ENCODE measurements at places on chromosomes 6 and 20. TPM values are rescaled to one million over a fixed set of nuclear protein-coding genes. Genes with fewer than 3 reads are reported as not detected.

- H3K27me3 ChIP-seq: no peaks in the 10 kb centered on the region
- H3K4me1 ChIP-seq: no peaks in the 10 kb centered on the region
- H3K36me3 ChIP-seq: no peaks in the 10 kb centered on the region
- H3K27ac ChIP-seq: no peak overlapping the region
- DNase-seq: no peak
- no peak overlapping the region for H3K4me3 ChIP-seq
These were observed 138.7 kb upstream of the BACH2 start for GRCh38 chr6:90435207-90435899.

- DNase-seq: peak; percentile 62
- H3K4me1 ChIP-seq: 0 out of 2 replicates have a peak, but pooled peaks cover 3% of the 10 kb centered on the region
- H3K4me3 ChIP-seq: peak overlapping the region; percentile 63
These were observed 218.2 kb downstream of the OR2B2 start for GRCh38 chr6:27693766-27694546.

DNA sequence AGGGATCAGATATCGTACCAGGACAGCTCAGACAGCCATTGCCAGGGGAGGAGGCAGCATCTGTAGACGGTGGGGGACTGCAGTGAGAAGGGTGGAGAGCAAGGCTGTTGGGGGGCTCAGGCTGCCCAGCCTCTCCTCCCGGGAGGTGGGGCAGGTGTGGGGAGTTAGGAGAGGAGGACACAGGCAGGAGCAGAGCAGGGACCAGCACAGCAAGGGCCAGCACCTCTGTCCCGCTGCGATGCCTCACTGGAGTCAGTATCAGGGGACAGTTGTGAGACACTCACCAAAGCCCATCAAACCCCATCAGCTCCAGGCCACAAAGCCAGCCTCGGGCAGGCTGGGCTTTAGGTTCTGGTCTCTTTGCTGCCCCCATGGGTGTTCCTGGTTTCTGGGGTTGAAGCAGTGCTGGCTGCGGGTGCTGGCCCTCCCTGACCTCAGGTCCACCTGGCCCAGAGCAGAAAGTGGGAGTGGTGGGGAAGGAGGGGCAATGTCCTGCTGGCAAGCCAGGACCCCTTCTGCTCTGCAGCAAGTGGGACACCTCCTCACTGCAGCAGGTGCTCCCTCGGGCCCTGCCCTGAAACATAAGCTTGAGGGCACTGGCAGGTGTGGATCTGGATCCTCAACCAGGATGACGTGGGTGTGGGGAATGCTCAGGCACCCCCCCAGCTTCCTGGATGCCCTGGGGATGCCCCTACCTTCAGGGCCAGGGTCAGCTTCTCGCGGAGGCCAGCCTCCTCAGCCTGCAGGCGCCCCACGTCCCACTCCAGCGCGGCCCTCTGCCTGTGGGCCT, 83.4 kb downstream of the GINS1 start:
- DNase-seq: no peak
- no peaks in the 10 kb centered on the region for H3K36me3 ChIP-seq
- no peak overlapping the region for H3K27ac ChIP-seq
- no peaks in the 10 kb centered on the region for H3K4me1 ChIP-seq

DNA sequence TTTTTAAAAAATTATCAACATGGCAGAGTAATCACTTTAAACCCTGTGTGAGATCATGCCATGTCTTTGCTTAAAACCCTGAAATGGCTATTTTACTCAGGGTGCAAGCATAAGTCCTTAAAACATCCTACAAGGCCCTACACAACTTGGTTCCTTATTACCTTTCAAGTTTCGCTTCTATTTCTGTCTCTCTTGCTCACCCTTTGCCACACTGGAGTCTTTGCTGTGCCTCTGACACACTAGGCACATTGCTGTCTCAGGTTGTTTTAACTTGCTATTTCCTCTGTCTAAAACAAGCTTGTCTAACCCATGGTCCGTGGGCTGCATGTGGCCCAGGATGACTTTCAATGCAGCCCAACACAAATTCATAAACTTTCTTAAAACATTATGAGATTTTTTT, 55.6 kb downstream of the KIAA0408 start:
- no peaks in the 10 kb centered on the region for H3K4me1 ChIP-seq
- DNase-seq: no peak
- H3K27me3 ChIP-seq: no peaks in the 10 kb centered on the region
- no peak overlapping the region for H3K4me3 ChIP-seq
- no peaks in the 10 kb centered on the region for H3K36me3 ChIP-seq

DNA sequence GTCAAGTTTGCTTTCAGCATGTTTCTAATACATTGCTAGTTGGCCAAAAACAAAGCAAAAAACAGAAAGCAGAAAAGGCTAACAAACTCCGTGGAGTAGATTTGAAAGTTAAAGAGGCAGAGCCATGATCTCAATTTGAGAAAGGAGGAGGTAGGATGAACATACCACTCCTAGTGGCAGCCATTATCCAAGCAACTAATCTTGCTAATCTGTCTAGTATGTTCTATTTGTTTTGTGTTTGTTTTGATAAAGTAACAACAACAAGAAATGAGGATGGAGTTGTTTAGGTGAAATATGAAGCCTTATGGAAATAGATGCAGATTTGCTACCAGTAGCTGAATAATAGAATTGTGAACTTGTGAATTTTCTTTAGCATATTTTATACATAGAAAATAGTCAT, 295.5 kb upstream of the PRDM1 start:
- 0 out of 2 replicates have a peak, but pooled peaks cover 6% of the 10 kb centered on the region for H3K4me1 ChIP-seq
- no peaks in the 10 kb centered on the region for H3K36me3 ChIP-seq
- no peaks in the 10 kb centered on the region for H3K27me3 ChIP-seq
- DNase-seq: no peak
- no peak overlapping the region for H3K4me3 ChIP-seq
- H3K27ac ChIP-seq: no peak overlapping the region

DNA sequence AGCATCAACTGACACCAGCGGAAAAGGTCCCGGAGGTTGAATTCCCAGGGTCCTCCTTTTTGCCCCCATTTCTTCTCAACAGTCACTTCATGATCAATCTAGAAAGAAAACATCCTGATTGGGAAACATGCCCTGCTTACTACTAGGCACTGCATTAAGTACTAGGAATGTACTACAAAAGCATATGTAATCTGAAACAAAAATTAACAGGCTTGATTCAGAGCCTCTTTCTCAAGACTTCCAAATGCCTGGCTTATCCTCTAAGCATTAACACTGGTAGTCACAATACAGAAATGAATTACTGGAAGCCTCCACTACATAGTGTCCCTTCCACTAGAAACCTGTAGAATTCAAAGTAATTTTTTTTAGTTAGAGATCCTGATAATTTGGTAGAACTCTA, 84.5 kb upstream of the LYRM2 start:
- no peaks in the 10 kb centered on the region for H3K27me3 ChIP-seq
- no peak for DNase-seq
- H3K4me1 ChIP-seq: no peaks in the 10 kb centered on the region
- no peak overlapping the region for H3K27ac ChIP-seq
- H3K4me3 ChIP-seq: no peak overlapping the region

DNA sequence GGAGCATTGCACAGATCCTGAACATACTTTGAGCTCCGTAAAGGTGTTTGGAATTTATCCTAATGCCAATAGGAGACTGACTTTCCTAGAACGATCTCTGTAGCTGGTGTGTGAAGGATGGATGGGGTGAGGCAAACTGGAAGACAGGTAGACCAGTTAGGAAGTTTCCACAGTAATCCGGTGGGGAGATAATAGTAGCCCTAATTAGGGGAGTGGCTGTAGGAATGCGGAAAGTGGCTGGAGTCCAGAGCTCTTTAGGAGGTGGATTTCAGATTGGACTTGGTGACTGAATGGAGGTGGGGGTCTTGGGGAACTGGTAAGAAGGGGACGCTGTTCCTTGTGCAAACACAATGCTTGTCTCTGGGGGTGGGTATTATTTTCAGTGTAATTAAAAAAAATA, 146.3 kb downstream of the SOX4 start:
- no peaks in the 10 kb centered on the region for H3K36me3 ChIP-seq
- no peaks in the 10 kb centered on the region for H3K27me3 ChIP-seq
- H3K27ac ChIP-seq: peak overlapping the region; percentile 38
- no peak for DNase-seq

- no peak overlapping the region for H3K27ac ChIP-seq
- H3K36me3 ChIP-seq: no peaks in the 10 kb centered on the region
- DNase-seq: no peak
- H3K4me3 ChIP-seq: no peak overlapping the region
- H3K27me3 ChIP-seq: no peaks in the 10 kb centered on the region
- no peaks in the 10 kb centered on the region for H3K4me1 ChIP-seq
These were observed 156.2 kb upstream of the THBS2 start for GRCh38 chr6:169409742-169410312.

GRCh38 chr6:87494761-87495422, 22.1 kb downstream of the SLC35A1 start:
- no peak overlapping the region for H3K27ac ChIP-seq
- H3K36me3 ChIP-seq: no peaks in the 10 kb centered on the region
- no peaks in the 10 kb centered on the region for H3K4me1 ChIP-seq
- no peak for DNase-seq
- no peaks in the 10 kb centered on the region for H3K27me3 ChIP-seq

DNA sequence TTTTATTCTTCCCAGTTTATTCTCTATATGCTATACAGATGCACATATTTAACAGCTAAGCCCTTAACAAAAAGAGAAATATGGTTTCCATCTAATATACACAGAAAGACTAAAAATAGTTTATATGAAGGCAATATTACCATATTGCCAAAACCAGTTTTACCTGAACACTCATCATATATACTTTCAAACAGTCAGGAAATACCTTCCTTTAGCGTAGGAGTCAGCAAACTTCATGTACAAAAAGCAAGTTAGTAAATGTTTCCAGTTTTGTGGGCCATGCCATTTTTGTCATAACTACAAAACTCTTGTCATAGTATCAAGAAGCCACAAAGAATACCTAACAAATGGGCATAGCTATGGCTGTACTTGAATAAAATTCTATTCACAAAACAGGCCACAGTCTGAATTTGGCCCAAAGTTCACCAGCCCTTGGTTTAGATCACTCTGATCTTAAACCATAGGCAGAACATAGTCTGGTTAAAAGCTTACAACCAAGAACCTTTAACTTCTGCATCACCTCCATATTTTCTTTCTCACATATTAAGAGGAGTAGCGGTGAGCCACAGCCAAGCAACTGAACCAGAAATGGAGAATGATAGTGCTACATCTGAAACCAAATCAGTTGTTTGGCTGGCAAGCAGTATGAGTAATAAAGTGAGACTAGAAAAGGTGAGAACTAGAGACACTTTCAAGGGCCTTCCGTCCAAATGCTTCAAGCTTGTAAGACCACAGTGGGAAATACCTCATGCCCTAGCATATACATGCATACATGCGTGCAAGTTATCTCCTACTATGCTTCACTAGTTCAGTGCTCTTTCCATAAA, 116.6 kb downstream of the PTPRK start:
- no peak for DNase-seq
- H3K27me3 ChIP-seq: no peaks in the 10 kb centered on the region
- no peak overlapping the region for H3K4me3 ChIP-seq

DNA sequence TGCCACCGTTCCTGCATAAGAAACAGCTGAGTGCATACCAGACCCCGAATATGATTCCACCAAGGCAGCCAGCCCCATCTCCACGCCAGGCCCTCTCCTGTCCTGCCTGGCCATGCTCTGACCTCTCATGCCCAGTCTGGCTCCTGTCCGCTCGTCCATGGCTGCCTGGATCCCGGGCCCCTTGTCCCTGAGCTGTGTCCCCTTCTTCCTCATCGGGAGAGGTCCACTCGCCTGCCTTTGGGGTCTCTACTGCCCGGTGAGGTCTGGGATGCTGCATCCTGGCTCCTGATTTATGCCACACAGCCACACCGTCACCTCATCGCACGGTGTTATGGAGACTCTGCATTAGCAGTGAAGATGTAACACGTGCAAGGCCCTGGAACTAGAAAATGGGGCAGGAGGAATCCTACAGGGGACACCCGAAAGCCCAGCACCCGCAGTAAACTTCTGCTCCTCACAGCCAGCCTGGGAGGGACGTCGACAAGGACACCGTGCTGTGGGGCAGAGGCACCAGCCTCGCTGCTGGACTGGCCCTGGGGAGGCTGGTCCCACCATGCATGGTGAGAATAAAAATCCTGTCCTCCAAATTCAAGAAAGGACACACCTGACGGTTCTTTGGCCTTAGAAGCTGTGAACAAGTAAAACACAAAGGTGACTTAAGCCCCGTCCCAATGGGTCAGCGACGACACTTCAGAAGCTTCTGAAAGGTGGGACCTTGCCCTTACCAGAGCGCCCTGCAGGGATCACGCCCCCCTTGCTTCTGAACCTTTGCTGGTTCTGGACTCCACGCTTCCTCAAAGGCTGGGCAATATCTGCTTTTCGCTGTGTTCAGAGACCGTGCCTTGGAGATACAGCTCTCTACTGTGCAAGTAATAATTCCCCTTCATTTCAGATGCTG, 103.0 kb downstream of the DLL1 start:
- no peak overlapping the region for H3K27ac ChIP-seq
- DNase-seq: no peak
- no peaks in the 10 kb centered on the region for H3K4me1 ChIP-seq

DNA sequence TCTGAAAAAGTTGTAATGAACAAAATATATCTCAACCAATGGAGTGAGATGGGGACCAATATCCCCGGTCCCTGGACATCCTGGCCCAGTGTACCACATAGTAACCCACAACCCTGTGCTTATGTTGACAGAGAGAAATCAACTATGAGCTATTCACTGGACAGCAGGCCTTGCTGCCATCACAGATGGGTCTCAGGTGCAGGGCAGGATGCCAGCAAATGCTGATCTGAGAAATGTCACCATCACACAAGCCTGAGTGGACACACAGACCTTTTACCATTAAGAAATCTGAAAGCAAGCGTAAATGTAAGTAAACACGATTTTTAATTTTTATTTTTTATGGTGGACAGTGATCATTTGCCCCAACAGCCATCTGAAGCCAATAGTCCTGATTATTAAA, 9.1 kb downstream of the RPP40 start:
- H3K27me3 ChIP-seq: no peaks in the 10 kb centered on the region
- no peaks in the 10 kb centered on the region for H3K4me1 ChIP-seq
- H3K4me3 ChIP-seq: no peak overlapping the region
- no peaks in the 10 kb centered on the region for H3K36me3 ChIP-seq

DNA sequence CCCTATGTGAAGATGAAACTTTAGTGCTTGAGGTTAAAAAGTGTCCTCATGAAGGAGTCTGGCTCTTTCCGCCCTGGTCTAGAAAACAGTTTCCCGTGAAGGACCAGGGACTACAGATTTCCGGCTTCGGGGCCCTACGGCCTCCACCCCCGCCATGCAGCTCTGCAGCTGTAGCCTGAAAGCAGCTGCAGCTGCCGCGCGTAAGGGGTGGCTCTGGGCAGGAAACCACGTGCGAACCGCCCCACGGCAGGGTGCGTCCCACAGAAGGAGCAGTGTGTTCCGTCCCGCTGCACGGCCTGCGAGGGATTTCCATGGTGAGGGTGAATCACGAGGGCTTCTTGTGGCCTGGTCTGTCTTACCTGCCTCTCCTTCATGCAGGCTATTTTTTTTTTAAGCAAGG, 117.0 kb downstream of the ERMARD start:
- no peaks in the 10 kb centered on the region for H3K4me1 ChIP-seq
- H3K27me3 ChIP-seq: no peaks in the 10 kb centered on the region
- no peaks in the 10 kb centered on the region for H3K36me3 ChIP-seq

The WFDC10B gene
- not detected for total RNA-seq

The YIPF3 gene
- total RNA-seq: 83.3 TPM

The ZC2HC1B gene
- not detected for total RNA-seq

The ENPP5 gene
- 2.3 TPM for total RNA-seq

The LBP gene
- total RNA-seq: not detected

The MYLK4 gene
- 0.75 TPM for total RNA-seq

The DNAH8 gene
- total RNA-seq: not detected

The HLA-B gene
- 40.9 TPM for total RNA-seq
